AML-193 (cell line): ENCODE measurements at places on chromosomes 12 and 14.

GRCh38 chr14:101561145-101561896, at the start of gene DIO3:
DIO3 (plus strand) TSS chr14:101561495.
- DNase-seq, result no peak

GRCh38 chr12:122362755-122363154, 59.7 kb downstream of the CLIP1 start:
- no peak for DNase-seq

- DNase-seq, result no peak
These were observed 62.5 kb upstream of the TMEM132D start for GRCh38 chr12:129966146-129966995.

DNA sequence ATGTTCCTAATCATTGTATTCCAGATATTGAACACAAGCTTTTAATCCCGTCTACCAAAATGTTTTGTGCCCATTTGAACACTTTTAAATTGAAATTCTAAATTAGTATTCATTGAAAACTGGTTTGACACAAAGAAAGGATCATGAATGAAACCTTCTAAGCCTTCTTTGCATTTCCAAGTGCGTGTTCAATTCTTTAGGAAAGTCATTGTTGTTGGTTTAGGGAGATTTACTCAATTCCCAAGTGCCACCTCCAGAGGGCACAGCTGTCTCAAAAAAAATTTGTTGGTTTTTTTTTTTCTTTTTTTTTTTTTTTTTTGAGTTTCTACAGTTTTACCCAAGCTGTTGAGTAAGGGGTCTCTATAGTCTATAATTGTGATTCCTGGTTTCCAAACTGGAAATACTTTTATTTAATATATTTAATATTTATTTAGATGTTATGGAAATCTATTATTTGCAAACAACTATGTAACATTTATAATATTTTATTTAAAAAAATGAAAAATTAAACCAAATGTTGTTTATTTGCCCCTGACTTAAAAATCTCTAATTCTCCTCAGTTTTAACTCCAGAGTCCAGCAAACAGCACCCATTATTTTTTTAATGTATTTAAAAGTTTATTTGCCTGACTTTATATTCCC, 79.9 kb downstream of the NEDD1 start:
- DNase-seq, result peak; percentile 6

GRCh38 chr14:75198291-75198933, 22.0 kb upstream of the TMED10 start:
- DNase-seq, result no peak

- no peak for DNase-seq
These were observed 42.1 kb upstream of the CNTN1 start for GRCh38 chr12:40650038-40650704.

GRCh38 chr12:20646239-20646827, 48.8 kb upstream of the SLCO1C1 start:
- DNase-seq, result peak; percentile 16

GRCh38 chr14:97902630-97903029, 1105.4 kb downstream of the VRK1 start:
- no peak for DNase-seq

GRCh38 chr12:42084522-42084921, 60.2 kb downstream of the GXYLT1 start:
- no peak for DNase-seq

DNA sequence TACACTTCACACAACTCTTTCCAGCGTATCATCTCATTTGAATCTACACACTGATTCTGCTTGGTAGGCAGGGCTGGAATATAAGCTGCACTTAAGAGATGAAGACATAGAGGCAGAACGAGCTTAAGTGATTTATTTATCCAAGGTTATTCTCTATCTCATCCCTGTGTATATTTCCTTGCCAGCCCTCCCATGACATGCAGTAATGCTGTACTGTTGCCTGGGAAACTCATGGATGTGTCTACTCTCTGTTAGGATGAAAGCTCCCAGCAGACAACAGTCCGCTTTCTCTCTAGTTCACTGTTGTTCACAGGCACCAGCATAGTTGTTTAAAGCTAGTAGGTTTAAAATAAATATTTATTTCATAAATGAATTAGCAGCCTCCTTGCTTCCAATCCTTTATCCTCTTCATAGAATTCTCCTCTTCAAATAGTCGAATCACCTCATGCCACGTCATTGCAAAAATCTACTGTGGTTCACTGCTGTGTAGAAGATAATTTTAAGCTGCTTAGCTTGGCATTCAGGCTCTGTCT, 25.4 kb downstream of the FGF6 start:
- DNase-seq, result no peak

DNA sequence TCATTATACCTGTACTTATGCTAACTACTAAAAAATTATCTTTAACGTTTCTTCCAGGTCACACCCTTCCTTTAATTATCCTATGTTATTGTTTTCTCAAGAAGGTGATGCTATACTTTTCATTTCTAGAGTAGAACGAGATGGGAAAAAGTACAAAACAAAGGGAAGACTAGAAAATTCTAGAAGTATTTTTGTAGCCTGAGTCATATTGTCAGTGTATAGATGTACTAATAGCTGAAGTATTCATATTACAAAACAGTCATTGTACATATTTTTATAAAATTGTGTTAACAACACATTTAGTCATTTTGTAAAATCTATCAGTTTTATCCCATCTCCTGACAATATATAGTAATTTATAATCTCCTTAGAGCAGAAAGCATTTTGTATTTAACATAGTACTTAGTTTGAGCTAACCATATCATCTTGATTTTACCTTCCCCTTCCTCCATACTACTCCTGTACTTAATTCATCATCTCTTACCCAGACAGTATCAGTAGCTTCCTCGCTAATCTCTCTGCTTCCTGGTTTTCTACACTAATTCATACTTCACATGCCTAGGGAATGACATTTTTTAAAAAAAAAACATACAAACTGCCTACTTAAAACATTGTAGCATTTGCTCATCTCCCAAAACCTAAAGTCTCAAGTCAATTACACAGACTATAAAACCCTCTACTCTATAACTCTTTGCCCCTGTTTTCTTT, 920.9 kb downstream of the RPS29 start:
- no peak for DNase-seq

- no peak for DNase-seq
These were observed 12.1 kb downstream of the SERPINA1 start for GRCh38 chr14:94376108-94376975.

DNA sequence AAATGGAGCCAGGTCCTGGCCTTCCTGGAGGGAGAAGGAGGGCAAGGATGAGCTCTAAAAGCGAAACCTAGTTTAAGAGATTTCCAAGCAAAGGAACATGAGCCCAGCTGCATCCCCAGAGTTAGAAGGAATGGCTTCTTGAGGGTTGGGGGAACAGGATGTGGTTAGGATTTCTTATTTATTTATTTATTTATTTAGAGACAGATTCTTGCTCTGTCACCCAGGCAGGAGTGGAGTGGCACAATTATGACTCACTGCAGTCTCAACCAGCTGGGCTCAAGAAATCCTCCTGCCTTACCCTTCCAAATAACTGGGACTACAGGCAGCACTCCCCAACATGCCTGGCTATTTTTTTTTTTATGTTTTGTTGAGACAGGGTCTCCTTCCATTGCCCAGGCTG, 25.3 kb upstream of the TMEM106C start:
- no peak for DNase-seq

GRCh38 chr12:110762891-110763290, 20.2 kb upstream of the PPP1CC start:
- DNase-seq, result no peak

GRCh38 chr12:32201976-32202375, 95.3 kb downstream of the BICD1 start:
- DNase-seq, result no peak

DNA sequence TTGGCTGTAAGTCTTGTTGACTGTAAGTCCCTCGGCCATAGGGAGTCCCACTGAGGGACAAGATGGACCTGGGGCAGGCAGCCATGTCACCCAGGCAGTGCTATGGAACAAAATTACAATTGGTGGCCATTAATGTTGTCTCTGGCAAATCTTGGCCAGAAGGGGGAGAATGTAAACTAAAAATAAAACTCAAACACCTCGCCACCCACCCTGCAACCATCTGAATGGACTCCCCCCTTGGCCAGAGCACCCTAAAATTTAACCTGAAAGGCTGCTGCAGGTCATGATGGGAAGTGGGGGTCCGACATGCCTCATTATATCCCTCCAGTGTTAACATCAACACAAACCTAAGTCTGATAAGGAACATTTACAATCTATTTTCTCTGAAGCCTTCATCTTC, 8.2 kb downstream of the SLC22A17 start:
- no peak for DNase-seq

DNA sequence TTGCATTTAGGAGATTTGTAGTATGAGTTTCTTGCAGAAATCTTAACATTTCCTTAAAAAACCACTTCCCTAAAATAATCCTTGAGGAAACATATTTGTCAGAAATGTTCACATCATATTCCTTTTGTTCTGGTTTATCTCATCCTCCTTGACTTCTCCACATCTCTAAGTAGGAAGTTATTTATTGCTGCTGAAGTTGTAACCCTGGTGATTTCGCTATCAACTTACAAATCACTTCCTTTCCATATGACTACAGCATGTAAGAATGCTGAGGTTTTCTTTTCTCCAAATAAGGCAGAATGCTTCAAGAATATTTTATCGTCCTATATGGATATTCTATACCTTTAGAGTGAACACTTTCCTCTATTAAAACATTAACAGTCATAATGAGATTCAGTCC, 751.7 kb downstream of the NRXN3 start:
- no peak for DNase-seq

DNA sequence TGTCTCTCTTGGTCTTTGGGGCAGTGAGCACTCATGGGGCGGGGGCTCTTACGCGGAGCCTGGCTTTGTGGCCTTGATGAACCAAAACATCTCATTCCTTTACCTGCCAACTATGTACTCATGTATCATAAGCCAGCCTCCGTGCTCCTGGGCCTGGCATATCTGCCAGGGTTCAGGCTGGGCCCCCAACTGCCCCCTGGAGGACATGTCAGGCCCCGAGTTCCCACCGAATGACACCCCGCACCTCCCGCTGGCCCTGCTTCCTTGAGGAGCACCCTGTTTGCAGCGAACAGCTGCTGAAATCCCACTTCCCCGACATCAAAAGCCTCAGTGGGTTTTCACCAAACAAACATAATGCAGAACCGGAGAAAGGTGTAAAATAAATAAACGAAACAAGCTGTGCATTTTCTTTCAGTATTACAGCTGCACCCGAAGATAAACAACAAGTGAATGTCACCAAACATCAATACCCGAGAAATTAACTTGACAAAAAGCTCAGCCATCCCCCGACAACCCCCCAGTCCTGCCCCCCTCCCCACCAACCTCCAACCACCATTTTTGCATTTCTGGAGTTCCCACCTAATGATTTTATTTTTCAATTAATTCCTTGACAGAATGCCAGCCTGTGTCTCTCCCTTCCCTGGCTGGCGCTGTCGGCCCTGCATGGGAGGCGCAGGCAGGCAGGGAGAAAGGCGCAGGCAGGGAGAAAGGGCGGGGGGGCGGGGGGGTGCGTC, 139.2 kb downstream of the RBM19 start:
- no peak for DNase-seq

DNA sequence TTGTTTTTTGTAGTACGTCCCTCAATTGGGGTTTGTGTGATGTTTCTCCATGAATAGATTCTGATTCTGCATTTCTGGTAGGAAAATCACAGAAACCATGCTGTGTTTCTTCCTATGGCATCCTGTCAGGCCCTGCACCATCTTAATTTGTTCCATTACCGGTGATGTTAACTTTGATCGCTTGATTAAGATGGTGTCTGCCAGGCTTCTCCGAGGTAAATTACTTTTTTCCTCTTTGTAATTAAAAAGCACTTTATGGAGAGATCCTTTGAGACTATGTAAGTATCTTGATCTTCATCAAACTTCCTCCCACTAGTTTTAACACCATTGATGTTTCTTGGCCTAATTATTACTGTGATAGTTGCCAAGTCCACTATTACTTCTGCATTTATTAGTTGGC, 15.0 kb upstream of the KRT7 start:
- DNase-seq, result no peak

- DNase-seq, result no peak
These were observed 99.1 kb upstream of the MED13L start for GRCh38 chr12:116376354-116377193.

DNA sequence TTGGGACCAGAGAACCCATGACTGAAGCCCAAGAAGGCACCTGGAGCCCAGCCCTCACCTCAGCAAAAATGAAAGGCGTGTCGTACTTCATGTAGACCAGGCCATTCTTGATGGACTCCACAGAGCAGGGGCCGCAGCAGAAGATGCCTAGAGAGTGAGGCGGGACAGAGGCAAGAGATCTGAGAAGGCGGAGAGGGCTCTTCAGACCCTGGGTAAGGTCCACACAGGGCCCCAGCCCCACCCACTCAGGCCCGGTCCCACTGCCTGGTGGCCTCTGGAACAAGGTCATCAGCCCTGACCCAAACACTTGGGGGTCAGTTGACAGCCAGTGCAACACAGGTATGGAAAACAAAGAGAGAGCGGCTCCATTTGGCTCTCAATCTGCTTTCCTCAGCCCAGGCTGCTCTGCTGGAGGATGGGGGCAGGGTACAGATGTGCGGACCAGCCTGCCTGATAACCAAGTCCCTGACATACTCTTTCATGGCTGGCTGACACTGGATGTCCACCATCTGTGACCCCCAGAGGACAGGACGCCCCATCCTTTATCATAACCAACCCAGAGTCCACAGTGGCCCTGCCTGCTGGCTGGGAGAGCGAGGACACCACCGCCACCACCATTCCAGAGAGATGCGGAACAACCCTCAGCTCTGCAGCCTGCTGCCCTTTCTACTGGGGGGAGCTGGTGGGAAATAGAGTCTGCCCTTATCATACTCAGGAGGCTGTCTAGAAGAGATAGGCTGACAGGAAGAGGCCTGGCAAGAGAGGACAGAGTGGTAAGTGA, 6.9 kb downstream of the TGM1 start:
- DNase-seq, result no peak

DNA sequence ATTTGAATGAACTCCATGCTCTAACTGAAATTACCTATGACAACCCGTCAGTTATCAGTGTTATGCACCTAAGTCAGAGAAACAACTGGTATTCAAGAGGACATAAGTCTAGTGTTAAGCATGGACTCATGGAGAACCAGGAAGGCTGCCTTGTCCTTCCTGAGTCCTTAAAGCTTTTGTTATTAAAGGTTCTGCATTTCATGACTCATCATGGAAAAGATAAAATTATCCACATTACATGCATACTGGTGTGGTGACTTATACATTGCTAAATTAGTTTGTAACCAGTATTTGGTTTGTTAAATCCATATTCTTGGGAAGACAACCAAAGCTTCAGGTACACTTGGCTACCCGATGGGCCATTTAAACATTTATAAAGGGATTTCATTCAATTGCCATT, 6.5 kb upstream of the OR4E1 start:
- no peak for DNase-seq

GRCh38 chr14:105140581-105140980, 28.0 kb downstream of the JAG2 start:
- no peak for DNase-seq

DNA sequence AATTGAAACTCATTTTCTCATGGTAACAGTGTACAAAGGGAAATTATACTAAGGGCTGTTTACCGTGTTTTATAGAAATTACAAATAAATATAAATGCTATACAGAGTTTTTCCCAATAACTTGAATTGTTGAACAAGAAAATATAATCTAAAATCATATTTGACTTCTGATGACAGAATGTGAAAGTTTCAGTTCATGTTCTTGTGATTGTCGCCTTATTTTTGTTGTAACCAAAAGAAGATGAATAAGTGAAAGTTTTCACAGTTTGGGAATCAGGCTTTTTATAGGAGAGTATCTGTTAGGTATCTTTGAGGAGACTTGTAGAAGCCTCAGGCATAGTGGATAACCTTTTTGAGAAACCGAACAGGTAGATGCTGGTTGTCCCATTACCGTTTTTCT, 28.1 kb downstream of the ANO6 start:
- DNase-seq, result no peak

- no peak for DNase-seq
These were observed 368.7 kb upstream of the GARIN6 start for GRCh38 chr12:99278899-99279298.

GRCh38 chr12:52151837-52152783, 39.7 kb downstream of the KRT80 start:
- DNase-seq, result no peak
